GM18507 (cell line): ENCODE measurements at places on chromosomes 12 and 14.

GRCh38 chr14:31411218-31411727 is 9.1 kb downstream of the HEATR5A start:
- no peak for DNase-seq

DNA sequence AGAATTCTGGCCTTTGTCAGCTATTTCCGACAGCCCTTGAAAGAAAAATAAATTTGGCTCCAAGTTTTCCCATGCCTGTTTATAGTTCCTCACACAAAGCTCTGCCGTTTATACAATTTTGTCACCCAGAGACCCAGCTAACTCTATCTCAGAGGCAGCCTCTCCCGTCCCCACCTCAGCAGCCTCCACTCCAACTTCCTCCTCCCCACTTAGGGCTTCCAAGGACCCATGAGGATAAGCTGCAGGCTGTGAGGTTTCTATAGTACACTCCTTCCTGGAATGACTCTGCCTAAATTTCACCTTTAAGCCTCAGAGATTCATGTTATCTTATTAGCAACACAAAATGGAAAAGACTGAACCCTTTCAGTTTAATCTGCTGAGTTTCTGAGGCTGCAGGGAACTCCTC is 71.8 kb downstream of the TTC9 start:
- no peak for DNase-seq

- DNase-seq = no peak
Observed at GRCh38 chr14:55107766-55108554, 21.1 kb upstream of the LGALS3 start.

DNA sequence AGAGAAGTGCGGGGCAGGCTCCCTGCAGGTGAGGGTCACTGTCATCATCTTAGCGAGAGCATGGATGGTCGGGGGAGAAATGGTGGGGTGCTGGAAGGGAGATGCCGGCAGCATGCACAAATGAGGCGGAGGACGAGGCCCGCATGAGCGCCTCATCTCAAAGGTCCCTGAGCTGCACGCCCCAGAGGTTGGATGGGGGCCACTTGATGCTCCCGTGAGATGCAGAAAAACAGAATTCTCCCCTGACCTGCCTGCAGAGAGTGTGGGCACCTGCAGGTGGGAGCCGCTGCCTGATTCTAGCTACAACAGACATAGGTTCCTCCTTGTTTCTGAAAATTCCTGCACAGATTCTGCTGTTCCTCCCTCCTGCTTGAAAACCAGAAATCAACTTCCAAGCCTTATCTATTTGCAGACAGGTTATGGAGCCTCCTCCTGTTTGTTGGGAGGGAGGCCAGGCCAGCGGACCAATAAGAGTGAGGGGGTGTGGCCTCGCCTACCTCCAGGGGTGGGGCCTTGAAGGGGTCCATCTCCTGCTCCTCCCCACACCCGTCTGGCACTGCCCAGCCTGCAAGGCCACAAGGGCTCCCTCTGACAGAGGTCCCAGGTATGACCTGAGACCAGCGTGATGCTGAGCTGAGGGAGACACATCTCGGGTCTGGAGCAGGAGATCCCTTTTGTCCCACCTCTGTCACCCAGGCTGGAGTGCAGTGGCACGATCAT is 67.2 kb downstream of the KDM2B start:
- no peak for DNase-seq

GRCh38 chr14:100885196-100885595 is 18.3 kb downstream of the RTL1 start:
- no peak for DNase-seq

DNA sequence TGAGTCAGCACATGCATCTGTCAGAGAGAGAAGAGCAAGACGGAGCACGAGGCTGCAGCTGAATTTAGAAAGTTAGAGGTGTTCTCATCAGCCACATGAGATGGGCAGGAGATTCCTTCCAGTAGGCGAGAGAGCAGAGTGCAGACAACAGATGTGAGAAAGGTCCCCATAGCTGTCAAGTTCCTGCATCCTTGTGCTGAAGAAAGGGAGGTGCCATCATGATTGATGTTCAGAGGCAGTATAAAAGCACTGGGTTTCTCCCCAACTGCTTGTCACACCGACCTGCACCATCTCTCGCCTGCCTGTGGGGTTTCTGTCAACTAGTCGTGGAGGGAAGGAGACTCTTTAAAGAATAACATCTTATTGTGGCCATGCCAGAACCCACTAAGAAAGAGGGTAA is at the start of gene MYBPC1:
TSS of gene MYBPC1 (plus strand) at position 272 of the 400 bp plus-strand sequence. CDS start at position 372, 100 bp downstream.
- no peak for DNase-seq

GRCh38 chr14:72606879-72607278 is 287.0 kb downstream of the DPF3 start:
- DNase-seq = no peak

- DNase-seq = peak; percentile 46
Observed at GRCh38 chr12:15590180-15590826, 198.9 kb downstream of the EPS8 start.

DNA sequence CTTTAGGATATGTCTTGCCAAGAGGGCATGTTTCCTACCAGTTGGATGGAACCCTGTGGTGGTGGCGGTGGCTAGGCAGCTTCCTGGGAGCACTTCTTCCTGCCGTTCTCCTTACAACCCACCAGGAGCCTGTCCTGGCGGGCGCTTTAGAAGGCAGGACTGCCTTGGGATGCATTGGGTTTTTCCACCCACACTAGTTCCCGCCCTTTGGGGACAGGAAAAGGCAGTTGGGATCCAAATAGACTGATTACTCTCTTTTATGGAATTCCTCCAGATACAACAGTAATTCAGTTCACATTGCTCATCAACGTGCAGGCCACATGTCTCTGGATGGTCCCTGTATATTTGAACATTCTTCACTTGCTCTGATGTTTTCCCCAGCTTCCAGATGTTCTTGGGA is 305.7 kb upstream of the SSTR1 start:
- no peak for DNase-seq

GRCh38 chr12:51428256-51428655 is 3.6 kb downstream of the SLC4A8 start:
- no peak for DNase-seq

DNA sequence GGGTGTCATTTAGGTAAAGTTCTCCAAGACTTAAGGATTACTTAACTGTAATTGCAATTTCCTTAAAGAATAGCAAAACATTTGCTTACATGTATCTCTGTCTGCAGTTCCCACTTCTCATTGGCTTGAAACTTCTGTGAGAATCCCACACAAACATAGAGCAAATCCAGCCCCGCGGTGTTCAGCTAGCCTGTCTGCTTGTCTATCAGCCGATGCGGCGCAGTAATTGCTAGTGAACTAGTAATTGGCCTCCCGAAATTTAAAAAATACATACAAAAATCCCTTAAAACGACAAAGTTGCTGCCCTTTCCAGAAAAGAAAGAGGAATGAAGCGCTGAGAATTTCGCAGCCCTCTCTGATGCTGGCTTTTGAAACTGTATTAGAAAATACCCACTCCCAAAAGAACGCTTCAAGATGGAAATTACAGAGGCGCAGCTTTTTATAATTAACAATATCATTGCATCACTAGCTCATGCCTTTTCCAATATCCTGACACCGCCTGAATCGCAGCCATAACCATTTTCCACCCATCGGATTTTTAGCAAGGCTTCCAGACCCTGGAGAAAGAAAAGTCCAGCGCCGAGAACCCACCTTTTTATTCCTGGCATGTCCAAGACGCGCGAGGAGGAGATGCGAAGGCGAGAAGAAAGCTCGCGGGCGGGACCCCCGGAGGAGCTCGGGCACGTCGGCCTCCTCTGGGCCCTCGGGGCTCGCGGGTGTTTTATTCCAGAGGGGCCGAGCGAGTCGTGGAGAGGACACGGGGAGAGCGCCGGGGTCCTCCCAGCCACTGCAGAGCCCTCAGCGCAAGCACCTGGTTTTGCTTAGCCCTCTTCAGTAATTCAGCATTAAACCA is 646 bp downstream of the FBLN5 start:
- no peak for DNase-seq

DNA sequence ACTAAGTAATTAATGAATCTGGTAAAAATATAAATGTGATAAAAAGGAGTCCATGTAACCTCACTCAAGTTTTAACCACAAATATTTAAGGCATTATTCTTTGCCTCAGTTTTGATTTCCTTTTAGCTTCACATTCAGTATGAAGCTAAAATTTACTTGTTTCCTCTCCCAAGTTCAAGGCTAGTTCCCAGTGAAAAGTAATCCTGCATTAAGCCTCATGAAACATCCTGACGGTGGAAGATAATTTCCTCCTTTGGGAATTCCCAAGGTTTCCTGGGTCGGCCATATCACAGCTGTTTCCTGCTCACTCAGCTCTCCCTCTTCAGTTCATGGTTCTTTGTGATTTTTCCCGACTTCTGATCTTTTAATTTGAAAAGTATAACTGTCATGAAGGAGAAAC is 1256.8 kb upstream of the FLRT2 start:
- DNase-seq = no peak
